ENCODE measurements at places on chromosomes 2 and 18. TPM values are rescaled to one million over a fixed set of nuclear protein-coding genes. Genes with fewer than 3 reads are reported as not detected.

The MAP3K19 gene
- total RNA-seq, result not detected

The ALLC gene
- total RNA-seq, result not detected

The LCT gene
- not detected for total RNA-seq

The RAD51AP2 gene
- total RNA-seq, result not detected

The CYTIP gene
- 6.8 TPM for total RNA-seq

The ANKRD30B gene
- not detected for total RNA-seq

The IL1R2 gene
- total RNA-seq, result 27.0 TPM

The MFSD2B gene
- not detected for total RNA-seq

GRCh38 chr2:209525331-209525730 is 101.5 kb downstream of the MAP2 start:
- DNase-seq, result no peak

DNA sequence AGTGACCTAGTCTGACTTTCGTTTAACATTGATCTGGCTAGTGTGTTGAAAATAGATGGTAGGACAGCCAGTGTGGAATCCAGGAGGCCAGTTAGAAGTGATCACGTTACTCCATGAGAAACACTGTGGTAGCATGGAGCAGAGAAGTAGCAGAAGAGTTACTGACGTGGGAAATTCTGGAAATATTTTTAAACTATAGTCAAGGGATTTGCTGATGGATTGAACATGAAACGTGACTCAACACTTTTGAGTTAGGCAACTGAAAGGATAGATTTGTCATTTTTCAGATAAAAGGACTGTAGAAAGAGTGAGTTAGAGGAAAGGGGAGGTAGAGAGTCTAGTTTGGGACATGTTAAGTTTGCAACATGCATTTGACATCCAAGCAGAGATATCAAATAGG is 130.4 kb downstream of the IRS1 start:
- no peak for DNase-seq

GRCh38 chr2:147600223-147600622 is 244.6 kb upstream of the ACVR2A start:
- DNase-seq, result no peak

DNA sequence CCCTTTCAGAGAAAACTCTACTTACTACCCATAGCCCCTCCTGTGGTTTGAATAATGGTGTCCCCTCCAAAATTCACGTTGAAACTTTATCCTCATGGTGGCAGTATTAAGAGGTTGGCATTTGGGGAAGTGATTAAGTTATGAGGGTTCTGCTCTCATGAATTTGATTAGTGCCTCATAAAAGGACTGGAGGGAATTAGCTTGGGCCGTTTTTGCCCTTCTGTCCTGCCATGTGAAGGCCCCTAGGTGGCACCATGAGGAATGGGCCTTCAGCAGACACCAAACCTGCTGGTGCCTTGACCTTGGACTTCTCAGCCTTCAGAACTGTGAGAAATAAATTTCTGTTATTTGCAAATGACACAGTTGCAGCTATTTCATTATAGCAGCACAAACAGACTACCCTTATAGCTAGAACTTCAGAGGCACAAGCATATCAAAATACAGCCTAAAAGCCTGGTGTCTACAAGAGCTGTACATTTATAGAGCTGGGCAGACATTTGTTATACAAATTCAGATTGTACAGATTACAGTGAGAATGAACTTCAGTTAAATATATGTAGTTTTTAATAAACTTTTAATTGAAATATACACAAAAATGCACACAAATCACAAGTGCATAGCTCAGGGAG is 2.6 kb upstream of the PTPN2 start:
- DNase-seq, result no peak

- DNase-seq, result no peak
Observed at GRCh38 chr2:37849911-37850310, 75.2 kb upstream of the RMDN2 start.

GRCh38 chr18:28175930-28176697 is 816 bp downstream of the CDH2 start:
- DNase-seq, result no peak

- DNase-seq, result no peak
Observed at GRCh38 chr2:135800513-135801460, 36.2 kb downstream of the LCT start.

- DNase-seq, result peak; percentile 80
Observed at GRCh38 chr18:24397131-24397693, 412 bp downstream of the OSBPL1A start.

GRCh38 chr18:56475250-56475649 is 163.1 kb downstream of the TXNL1 start:
- DNase-seq, result no peak

Data from posterior vena cava (tissue), 2 donors.